ENCODE measurements at places on chromosomes 16 and 17.

GRCh38 chr17:2368359-2368758, 31.1 kb downstream of the SGSM2 start:
- DNase-seq = no peak

- DNase-seq = no peak
These were observed 207.1 kb downstream of the SPECC1 start for GRCh38 chr17:20216154-20216815.

DNA sequence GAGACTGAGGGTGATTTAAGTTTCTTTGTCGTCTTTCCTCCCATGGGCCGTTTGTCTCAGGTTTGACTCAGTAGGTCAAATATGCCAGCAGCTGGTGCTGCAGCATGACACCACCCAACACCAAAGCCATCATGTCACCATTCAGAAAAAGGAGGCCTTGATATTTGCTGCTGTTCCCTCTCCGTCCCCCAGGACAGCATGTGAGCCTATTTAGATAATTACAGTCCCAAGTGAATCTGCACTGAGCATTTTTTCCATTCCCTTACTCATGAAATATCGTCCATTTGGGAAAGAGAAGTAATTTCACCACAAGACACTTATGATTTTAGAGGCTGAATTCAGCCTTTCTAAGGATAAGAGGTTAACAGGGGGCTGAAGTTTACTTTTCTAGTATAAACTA, 62.2 kb upstream of the ADORA2B start:
- no peak for DNase-seq

DNA sequence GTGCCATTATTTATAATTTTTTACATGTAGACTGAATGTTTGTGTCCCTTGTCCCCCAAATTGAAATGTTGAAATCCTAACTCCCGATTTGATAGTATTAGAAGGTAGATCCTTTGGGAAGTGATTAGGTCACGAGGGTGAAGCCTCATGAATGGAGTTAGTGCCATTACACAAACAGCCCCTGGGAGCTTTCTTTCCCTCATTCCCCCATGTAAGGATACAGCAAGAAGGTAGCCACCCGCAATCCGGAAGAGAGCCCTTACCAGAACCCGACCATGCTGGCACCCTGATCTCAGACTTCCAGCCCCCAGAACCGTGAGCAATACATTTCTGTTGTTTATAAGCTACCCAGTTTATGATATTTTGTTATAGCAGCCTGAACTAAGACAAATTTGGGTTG, 143.2 kb downstream of the NPIPB5 start:
- no peak for DNase-seq

GRCh38 chr17:18182110-18182977, 1.3 kb upstream of the ALKBH5 start:
- DNase-seq = no peak

DNA sequence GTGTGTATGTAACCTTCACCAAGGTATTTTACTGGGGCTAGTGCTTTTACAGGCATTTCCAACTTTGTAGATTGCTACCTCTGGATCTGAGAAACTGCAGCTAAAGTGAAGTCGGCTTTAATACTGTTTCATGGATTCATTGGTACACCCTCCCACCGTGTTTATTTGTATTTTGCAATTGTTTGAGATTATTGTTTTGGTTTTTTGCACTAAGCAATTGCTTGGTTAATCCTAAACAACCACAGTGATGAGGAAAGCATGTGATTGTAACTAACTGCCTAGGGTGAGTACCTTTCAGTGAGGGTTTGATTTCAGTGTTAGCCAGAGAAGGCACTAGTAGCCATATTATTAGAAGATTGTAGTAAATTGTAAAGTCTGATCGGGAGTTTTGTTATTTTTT, 3.3 kb downstream of the LUC7L3 start:
- DNase-seq = no peak

DNA sequence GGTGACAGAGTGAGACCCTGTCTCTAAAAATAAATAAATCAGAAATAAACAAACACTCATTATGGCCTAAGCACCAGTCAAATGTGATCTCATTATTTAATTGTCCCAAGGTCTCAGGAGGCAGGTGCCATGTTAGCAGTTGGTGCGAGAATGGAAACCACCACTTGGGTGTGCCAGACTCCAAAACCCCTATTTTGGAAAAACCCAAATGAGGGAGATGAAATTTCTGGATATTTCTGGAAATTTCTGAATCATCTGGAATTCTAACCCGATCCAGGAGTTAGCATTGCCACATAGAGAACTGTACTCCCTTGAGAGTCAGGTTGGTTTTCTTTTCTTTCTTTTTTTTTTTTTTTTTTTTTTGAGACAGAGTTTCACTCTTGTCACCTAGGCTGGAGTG, 264.0 kb downstream of the XYLT1 start:
- DNase-seq = no peak

Data from CD4-positive, alpha-beta T cell treated with Interferon gamma for 1 hour (primary cell).